ENCODE measurements at places on chromosomes 12 and 14.

GRCh38 chr12:118183711-118184110, 47.8 kb downstream of the PEBP1 start:
- peak; percentile 16 for DNase-seq

DNA sequence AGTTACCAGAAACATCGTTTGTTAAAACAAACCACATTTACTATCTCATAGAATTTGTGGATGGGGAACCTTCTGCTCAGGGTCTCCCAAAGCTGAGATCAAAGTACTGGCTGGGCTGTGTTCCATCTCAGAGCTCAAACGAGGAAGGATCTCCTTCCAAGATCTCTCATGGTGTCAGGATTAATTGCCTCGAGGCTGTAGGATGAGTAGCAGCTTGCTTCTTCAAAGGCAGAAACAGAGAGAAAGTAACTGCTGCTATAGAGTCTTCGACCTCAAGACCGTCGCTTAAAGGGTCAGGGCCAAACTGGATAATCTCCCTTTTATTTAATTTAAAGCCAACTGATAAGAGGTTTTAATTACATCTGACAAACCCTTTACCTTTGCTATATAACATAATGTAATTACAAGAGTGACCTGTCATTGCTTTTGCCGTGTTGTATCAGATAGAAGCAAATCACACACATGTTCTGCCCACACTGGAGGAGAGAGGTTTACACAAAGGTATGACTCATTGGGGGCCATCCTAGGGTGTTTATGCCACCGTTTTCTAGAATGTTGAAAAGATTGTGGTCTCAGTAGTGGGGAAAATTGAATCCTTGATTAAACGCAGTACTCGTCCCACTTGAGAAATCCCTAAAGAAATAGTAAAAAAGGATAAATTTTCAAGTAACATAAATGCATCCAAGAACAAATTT, 868.8 kb upstream of the TMEM132C start:
- DNase-seq, result no peak

- peak; percentile 92 for DNase-seq
These were observed 74.3 kb downstream of the RFLNA start for GRCh38 chr12:124369055-124369826.

DNA sequence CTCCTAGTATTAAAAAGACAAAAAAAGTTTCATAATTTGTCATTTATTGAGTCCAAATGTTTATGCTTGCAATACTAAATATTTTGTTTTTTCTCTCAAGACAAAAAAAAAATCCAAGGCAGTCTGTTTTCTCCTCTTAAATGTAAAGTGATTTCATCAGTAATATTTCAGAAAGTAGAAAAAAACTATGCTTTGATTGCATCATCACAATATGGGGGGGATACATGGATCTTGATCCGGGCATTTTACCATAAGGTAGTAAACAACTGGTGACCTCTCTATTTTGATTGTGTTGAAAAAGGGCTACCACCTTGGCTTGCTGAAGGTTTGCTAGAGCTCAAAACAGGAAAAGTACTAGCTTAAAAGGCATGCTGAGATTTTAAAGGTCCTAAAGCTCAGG, 43.6 kb downstream of the ERGIC2 start:
- DNase-seq, result no peak

DNA sequence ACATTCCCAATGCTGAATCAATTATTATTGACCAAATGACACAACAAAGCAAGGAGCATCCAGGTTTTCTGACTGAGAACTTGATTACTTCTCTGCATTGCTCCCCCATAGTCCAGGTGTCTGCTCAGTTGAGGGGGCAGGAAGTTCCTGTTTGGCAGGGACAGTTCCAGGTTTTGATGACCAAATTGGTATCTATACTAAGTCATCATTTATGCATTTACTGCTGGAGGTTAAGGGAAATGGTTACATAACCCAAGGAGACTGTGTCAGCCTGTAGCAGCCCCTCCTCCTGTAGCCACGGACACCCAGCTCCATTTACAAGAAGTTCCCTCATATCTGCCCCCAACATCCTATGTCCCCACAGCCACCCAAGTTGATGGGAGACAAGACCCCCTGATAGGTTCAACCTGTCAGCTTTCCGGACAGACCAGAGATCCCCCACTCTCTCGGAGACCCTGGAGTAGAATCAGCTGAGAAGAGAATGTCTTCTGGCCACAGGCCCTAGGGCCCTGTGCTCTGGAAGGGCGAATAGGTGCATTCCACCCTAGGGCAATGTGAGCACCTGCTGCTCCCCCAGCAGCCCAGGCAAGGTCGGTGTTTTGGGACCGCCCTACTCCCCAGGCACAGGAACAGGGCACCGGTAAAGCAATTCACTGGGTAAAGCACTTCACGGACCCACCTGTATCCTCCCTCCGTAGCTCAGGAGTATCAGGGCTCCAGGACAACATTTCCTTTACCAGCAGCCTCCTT, 23.6 kb downstream of the IRF2BPL start:
- no peak for DNase-seq

DNA sequence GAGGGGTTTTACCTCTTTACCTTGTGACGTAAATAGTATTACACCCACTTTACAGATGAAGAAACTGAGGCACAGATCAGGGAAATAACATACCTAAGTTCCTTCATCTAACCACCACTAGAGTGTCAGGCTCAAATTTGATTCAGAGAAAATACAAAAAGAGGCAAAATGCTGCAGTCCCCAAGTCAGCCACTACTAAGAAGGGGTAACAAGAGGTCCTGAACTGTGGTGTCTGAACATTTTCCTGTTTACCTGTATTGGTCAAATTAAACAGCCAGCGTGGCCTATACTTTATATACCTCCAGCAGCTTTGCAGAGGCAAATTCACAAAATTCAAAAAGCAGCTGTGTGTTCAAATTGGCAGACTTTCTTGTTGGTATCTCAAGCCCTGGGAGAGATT, 92.0 kb downstream of the TBX5 start:
- DNase-seq, result no peak

GRCh38 chr14:22096514-22096895, 422.9 kb upstream of the OR4E1 start:
- DNase-seq, result no peak
